ENCODE measurements at places on chromosomes 12 and 14.

DNA sequence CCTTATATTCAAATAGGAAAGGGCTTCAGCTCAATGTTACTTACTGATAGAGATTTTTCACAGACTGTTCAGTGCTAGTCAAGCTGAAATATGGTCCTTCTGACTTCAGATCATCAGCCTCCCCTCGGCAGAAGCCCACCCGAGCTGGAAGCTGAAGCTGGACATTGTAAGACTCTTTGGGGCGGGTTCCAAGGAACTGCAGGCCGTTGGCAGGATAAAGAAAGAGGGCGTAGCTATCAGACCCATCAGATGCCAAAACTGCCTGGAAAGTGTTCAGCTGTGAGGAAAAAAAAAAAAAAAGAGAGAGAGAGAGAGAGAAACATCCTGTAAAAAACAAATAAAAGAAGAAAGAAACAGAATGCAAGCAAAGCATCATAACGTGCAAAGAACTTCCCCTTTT lies 8.8 kb downstream of the NID2 start:
- DNase-seq = peak; percentile 70

DNA sequence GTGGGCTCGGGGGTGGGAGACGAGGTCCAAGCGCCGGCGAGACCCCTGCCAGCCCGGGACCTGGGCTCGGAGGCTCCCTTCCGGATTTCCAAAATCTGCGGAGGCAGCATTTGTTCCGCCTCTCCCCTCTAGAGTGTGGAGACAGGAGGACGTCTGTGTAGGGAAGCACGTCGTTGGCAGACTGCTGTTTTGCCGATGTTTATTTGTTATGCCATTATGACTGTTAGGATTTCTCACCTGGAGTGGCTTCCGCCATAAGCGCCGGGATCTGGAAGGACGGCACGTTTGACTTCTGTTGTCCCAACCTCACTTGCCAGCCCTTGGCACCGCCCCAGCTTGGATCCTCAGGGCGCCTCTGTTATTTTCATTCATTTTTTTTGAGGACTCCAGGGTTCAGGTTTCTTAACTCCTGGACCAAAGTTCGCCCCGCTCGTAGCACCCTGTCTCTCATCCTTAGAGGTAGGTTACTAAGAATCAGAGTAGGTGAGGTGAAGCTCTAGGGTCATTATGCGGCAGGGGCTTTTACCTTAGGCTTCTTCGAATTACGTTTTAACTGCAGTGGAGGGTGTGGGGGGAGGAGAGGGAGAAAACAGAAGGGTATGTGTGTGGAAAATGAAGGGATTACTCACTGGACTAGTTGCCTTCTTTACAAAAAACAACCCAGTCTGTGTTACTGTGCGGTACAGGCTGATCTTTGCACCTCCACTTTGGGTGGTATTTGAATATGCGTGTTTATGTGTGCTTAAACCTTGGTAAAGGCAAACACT lies 547 bp upstream of the PYGL start:
- peak; percentile 83 for DNase-seq

DNA sequence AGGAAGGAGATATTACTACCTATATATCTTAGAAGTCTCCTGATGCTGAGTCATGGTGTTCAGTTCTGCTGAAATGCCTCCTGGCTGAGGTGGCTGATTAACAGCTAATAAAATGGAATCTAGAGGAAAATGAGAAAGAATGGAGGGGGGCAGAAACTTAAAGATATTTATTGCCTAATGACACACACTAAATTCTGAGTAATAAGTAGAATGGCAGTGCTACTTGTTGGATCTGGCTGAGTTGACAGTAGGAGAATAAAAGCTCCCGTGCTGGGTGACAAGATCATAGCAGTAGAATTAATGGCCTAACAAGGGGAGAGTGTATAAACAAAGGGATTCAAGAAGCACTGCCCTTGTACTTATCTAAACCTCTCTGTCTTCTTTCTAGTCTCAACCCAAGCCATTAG lies 137.5 kb downstream of the CNTN1 start:
- no peak for DNase-seq

DNA sequence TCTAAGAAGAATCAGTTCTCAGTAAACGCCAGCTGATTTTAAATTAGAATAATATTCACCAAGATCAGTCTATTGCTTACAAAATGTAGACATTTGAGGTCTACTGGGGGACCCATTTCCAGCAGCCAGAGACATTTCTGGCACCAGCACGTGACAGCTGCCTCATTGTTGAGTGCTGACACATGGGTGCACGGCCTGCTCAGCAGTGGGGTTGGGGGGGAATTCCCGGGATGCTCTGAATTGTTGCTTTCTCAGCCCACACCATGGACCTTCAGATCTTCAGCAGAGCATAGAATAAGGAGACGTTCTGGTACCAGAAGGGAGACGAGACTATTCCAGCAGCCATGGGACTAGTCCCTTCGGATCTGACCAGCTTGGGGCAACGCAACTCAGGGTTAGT lies 18.3 kb downstream of the PLEKHG7 start:
- DNase-seq = no peak

GRCh38 chr12:86265329-86265695 lies 9.1 kb upstream of the MGAT4C start:
- DNase-seq = no peak

- DNase-seq = no peak
These were observed 954 bp upstream of the SLC39A2 start for GRCh38 chr14:20998139-20998538.

DNA sequence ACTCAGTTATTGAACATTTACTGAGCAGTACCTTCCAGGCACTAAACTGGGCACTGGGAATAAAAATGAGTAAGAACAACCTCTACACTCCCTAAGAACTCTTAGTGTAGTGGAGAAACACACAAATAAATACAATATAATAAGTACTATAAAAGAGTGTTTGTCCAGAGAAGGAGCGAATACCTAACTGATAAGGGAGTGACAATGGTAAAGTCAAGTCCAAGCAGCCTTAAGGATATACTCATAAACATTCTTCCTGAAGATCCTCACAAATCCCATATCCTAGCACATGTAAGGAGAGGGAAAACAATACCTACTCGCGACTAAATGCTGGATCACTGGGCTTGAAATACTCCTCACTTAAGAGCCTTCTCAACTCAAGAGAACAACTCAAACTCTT lies 32.8 kb downstream of the SPTLC2 start:
- DNase-seq = no peak

- DNase-seq = no peak
These were observed 24.0 kb downstream of the GSG1 start for GRCh38 chr12:13079440-13079906.

- no peak for DNase-seq
These were observed 31.9 kb upstream of the NCOR2 start for GRCh38 chr12:124599074-124599999.
